ENCODE measurements at places on chromosomes 2 and 18.

- no peak for DNase-seq
Measured at GRCh38 chr2:44286119-44286883, 11.0 kb downstream of the SLC3A1 start.

GRCh38 chr2:181746844-181747243 is 66.5 kb upstream of the NEUROD1 start:
- DNase-seq = no peak

- DNase-seq = no peak
Measured at GRCh38 chr2:34143149-34143548, 544.0 kb upstream of the FAM98A start.

DNA sequence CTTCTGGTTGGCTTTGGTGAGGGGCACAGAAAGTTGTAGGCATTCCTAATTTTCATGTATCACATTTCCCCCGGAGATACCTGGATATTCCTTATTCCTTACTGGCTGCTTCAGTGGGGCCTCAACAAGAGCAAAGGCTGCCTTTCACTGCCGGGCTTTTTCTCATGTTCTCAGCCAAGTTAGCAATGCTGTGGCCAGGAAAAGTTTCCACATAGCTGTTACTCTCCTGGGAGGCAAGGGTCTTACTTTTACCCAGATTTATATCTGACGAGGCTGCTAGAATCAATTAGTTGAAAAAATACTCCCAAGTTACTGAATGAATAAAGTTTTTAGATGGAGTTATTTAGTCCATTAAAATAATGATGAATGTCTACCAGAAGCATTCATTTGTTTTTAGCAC is 230.5 kb downstream of the ZNF407 start:
- no peak for DNase-seq

DNA sequence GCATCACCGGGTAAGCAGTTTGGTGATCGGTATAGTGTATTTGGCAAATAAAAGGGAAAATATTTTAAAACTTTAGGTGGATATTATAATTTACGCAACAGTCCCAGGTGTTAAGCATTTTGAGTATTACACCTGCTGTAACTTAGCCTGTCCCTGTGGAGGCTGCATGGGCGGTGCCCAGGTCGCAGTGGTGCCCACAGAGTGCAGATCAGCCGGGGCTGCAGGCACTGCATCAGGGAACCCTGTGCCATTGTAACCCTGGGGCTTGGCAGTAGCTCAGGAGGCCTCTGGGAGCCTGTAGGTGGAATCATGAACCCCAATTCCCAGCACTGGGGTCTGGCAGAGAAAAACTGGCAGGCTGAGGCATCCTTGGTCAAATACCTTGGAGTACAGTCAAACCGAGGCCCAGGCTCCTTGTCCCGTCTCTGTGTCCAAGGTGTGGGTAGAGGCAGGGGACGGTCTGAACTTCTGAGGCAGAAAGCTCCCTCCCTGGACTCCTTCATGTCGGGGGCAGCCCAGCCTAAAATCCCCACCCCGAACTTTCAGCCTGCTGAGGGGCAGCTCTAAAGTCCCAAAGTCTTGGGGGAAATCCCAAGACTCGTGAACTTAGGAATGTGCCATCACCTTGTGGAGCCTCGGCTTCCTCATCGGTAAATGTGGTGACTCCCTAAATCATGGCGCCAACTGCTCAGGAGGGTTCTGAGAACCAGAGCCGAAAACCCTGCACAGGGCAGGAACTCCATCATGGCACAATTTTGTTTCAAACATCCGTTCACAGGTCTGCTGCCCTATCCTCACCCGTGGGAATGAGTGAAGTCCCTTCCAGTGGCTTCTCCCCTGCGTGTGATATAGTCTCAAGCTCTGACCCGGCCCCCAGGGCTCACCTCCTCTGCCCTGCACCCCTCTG is 85.7 kb downstream of the INHBB start:
- DNase-seq = no peak
